ENCODE measurements at places on chromosomes 2 and 18.

GRCh38 chr18:36780748-36781147, 48.1 kb downstream of the TPGS2 start:
- no peak for DNase-seq

DNA sequence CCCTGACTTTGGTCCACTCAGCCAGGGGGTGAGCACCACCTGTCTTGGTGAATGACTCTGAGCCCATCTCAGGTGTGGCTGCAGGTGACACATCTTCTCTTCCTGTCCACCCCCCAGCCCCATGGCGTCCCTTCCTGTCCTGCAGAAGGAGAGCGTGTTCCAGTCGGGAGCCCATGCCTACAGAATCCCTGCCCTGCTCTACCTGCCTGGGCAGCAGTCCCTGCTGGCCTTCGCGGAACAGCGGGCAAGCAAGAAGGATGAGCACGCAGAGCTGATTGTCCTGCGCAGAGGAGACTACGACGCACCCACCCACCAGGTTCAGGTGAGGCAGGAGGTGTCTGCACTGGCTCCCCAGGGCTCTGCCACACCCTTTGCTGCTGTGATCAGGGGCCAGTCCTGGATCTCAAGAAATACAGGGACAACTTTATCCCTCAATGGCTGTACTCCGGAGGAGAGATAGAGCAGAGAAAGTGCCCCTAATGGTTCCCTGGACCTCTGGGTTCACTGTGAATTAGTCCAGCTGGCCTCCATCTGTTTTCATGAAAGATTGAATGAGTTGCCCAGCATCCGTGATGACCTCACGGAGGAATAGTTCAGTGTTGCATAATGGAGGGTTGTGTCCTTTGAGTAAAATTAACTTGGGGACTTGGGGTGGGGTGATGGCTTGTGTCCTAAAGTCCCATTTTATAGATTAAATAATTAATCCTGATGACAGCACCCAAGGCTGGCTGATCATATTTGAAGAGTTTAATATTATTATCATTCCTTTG, at the start of gene NEU2:
Gene NEU2 (plus strand): TSS at position 122 of the 770 bp plus-strand sequence. CDS start 0 bp downstream, at position 122.
- DNase-seq, result no peak

DNA sequence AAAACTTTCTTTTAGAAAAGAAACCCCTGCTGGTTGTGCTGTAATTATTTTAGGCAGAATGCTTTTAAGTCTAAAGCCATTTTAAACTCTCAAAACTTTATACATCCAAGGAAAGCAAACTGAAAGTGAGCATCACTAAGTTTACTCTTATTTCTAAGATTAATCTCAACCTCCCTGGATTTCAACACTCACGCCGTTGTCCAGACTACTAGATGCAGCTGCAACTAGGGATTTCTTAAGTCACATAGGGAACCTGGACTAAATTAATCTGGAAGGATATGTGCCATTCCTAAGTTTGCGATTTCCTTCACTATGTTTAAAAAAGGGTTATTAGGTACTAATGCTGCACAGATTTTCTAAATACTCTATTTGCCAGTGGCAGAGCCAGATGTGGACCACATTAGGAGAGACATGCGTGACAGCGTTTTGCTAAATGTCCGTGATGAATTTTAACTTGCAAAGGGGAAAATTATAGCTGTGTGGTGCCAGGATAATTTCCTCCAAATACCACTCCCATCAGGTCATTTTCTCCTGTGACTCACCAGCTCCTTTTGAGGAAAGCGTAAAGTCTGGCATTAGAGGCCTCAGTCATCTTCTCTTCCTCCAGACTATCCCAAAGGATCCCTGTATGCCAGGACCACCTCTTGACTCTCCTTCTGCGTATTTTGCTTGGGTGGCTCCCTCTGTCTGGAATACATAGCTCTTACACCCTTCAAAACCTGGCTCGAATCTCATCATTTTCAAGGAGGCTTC, 143.7 kb downstream of the ATL2 start:
- DNase-seq, result no peak

GRCh38 chr18:12428923-12429322, 21.2 kb downstream of the PRELID3A start:
- no peak for DNase-seq

GRCh38 chr18:44944461-44944860, 263.8 kb downstream of the SETBP1 start:
- no peak for DNase-seq

- DNase-seq, result no peak
These were observed 62.1 kb upstream of the PGAP1 start for GRCh38 chr2:196988639-196989038.

GRCh38 chr2:118061135-118061955, 26.9 kb upstream of the INSIG2 start:
- no peak for DNase-seq

DNA sequence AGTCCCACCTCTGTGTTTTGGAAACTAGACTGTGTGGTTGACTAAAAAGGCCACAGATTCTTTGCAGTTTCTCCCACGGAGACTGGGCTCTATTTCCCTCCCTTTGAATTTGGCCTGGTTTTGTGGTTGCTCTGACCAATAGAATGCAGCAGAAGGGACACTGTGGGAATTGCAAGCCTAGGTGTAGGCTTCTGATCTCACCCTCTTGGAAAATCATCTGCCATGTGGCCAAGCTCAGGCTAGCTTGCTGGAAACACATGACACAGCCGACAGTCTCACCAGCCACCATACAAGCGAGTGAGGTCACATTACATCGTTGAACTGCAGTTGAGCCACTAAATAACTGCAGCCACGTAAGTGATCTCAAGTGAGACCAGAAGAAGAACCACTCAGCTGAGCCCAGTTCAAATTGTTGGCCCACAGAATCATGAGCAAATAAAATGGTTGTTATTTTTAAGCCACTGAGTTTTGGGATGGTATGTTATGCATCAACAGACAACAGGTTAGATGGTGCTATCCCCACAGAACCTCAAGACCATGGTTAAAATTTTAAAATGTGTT, 319.1 kb upstream of the MEX3C start:
- DNase-seq, result no peak

GRCh38 chr2:121790276-121790956, 35.0 kb downstream of the TSN start:
- DNase-seq, result no peak

DNA sequence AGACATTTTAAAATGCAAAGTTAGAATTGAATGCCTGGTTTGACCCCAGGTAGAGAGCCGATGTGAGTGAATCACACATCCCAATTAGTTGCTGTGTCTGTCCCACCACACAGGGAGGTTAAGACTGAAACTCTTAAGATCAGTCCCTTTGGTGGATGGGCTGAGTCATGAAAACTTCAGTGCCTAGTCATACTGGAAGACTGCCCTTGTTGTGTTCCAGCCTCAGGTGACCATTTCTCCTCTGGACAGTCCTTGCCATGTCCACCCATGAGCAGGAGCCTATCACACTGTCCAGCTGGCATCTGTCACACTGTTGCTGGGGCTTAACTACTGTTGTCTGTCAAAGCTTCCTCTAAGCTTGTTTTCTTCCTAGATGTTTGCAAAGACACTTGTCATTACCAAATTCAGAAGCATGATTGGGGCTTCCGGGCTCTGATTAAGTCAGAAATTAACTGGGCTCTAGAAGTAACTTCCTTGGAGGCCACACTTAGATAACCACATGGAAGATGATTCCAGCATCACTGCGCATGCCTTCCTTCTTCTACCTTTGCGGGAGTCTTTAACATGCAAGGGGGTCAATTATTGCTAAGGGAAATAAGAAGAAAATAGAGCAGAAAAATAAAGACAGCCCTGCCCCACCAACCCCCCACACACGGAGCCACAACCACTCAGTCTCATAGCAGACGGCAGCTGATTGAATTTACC, 21.3 kb downstream of the CYRIA start:
- no peak for DNase-seq

GRCh38 chr2:217986256-217986961, 16.4 kb downstream of the TNS1 start:
- no peak for DNase-seq

DNA sequence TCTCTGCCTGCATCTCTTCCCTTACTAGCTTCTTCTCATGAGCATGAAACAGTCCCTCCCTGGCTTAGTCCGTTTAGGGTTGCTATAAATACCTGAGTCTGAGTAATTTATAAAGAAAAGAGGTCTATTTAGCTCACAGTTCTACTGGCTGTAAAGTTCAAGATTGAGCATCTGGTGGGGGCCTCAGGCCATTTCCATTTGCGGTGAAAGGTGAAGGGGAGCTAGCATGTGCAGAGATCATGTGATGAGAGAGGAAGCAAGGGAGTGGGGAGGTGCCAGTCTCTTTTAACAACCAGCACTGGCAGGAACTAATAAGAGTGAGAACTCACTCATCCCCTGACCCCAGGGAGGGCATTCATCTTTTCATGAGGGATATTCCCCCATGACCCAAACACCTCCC, 26.8 kb downstream of the RHBDD1 start:
- no peak for DNase-seq

DNA sequence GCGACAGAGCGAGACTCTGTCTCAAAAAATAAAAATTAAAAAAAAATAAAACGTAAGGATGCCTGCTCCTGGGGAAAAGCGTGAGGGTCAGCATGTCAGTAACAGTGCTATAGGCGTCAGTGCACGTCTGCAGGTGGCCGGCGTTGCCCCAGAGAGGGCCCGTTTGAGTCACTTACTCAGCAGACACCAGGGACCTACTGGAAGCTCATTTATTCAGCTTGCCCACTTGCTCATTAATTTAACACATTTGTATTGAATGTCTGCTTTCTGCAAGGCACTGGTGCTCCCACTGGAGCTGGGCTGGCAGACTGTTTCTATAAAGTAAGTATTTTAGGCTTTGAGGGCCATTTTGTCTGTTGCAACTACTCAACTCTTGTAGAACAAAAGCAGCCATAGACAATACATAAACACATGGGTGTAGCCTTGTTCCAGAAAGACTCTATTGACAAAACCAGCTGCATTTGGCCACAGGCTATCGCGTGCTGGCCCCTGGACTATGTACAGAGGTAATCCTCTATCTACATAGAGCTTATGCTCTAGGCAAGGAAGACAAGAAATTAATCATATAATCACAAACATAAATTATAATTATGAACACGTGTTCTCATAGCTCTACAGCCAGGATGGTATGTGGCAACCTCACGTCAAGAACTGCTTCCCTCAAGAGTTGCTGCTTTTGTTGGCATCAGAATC, 73.2 kb downstream of the KLHL29 start:
- no peak for DNase-seq

GRCh38 chr2:128469875-128470274, 151.2 kb upstream of the HS6ST1 start:
- no peak for DNase-seq

DNA sequence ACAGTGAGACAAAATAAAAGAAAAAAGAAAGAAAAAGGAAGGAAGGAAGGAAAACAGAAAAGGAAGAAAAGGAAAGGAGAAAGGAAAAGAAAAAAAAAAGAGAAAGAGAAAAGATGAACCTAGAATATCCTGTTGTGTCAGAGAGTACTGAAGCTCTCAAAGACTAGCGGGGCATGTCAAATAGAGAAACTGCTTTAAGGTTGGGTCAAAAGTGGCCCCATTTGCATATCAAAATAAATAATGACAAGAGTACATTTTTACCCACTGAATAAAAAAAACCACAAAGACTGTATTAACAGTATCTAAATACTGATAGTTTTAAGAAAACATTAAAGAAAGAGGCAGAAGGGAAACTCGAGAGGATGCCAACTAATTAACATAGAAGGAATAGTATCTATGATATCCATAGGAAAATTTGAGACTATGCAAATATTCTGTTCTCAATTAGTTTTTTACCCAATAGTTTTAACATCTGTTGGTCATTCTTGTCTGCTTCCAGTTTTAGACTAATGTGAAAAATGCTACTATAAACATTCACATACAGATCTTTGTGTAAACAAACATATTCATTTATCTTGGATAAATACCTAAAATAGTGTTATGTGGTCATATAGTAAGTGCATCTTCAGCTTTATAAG, 53.2 kb downstream of the SFXN5 start:
- no peak for DNase-seq

- no peak for DNase-seq
These were observed 30.5 kb downstream of the ASB1 start for GRCh38 chr2:238456970-238457926.

DNA sequence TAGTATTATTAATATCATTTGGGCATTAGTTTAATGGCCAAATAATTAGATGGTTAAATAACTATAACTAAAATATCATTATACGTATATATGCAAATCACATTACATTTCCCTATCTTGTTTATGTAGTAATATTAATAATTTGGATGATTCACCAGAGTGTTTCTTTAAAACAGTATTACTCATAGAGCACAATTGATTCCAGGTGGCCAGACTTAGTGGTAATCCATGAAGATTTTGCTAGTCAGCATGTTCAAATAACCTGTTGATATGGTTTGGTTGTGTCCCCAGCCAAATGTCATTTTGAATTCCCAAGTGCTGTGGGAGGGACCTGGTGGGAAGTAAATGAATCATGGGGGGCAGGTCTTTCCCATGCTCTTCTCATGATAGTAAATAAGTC, 782.3 kb downstream of the LRP1B start:
- no peak for DNase-seq

DNA sequence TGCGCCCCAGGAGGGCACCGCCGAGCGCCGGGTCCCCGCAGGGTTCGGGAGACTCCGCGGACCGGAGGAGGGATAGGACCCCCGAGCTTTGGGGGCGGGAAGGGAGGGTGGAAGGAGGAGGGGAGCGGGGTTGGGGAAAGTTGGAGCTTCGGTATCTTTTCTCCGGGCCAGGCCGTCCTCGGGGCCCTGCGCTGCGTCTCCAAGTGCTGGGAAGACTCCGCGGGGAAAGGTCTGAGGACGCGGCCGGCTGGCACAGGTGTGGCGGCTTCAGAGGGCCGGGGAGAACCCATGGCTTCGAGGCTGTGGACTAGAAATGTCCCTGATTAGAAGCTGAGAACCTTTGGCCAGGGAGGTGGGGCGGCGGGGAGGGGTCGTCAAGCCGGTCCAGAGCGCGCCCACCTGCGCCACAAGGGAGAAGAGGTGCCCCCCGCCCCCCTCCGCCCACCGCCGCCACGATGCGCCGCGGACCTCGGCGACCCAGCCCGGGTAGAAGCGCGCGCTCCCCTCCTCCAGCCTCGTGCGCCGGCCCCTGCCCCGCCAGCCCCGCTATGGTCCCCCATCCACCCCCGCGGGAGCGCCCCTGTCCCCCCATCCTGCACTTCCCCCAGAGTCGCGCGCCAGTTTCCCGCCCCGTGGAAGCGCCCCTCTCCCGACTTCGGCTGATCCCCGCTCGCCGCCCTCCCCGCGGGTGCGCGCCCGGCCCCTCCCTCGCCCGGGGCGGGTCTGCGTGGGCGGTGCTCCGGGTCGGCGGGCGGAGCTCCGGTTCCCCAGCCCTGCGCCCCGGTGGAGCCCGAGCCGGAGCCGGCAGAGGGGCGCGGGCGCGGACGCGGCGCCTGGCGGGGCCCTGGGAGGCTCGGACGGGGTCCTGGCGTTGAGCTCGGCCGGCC, at the start of gene SNTG2:
Gene SNTG2 (plus strand): TSS at position 770 of the 887 bp plus-strand sequence. CDS start 148 bp downstream, outside the sequence.
- DNase-seq, result peak; percentile 49

- DNase-seq, result no peak
These were observed 13.3 kb downstream of the OBSL1 start for GRCh38 chr2:219557791-219558785.

DNA sequence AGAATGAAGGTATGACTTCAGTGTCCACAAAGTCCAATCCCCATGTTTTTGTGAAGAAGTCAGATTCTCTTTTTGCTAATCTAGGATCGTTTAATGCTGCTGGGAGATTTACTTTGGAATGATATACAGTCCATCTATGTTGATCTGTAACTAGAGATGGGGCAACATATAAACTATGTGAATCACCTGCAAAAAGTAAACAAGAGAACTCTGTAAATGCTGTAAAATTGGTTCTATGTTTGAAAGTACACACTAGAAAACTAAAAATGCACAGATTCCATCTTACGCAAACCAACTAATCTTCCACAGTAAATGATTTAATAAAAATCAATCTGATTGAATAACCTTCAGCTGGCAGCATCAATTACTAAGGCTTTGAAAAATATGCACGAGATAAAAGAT, 37.5 kb downstream of the VPS54 start:
- no peak for DNase-seq

- no peak for DNase-seq
These were observed 135.0 kb downstream of the IKZF2 start for GRCh38 chr2:213016166-213016983.

Data from right kidney (tissue), 9 donors.